ENCODE measurements at places on chromosomes 2 and 18. TPM values are rescaled to one million over a fixed set of nuclear protein-coding genes. Genes with fewer than 3 reads are reported as not detected.

DSG2 gene
- not detected for total RNA-seq

E2F6 gene
- 11.6 TPM for total RNA-seq

GPR39 gene
- not detected for total RNA-seq

RASGRP3 gene
- total RNA-seq = 26.2 TPM

KCNK3 gene
- not detected for total RNA-seq

NCK2 gene
- 47.4 TPM for total RNA-seq

MAP2 gene
- total RNA-seq = not detected

GRHL1 gene
- 1.1 TPM for total RNA-seq

OLA1 gene
- 88.5 TPM for total RNA-seq

VAMP5 gene
- total RNA-seq = 50.7 TPM

GRCh38 chr18:3448838-3449511 lies 997 bp upstream of the TGIF1 start:
- peak; percentile 92 for DNase-seq

GRCh38 chr18:78583739-78584458 lies 395.7 kb upstream of the SALL3 start:
- DNase-seq = no peak

DNA sequence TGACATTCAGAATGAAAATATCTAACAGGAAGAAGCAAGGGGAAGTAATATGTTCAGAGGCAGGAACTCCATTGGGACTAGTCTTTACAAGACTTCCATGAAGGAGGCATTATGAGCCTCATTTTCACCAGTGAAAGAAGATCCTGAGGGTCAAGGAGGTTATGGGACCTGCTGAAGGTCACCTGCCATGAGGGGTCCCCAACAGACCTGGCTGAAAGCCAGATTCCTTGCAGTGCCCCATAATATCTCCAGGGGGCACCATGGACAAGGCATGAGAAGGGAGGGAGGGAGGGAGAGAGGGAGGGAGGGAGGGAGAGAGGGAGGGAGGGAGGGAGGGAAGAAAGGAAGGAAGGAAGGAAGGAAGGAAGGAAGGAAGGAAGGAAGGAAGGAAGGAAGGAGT lies 27.9 kb downstream of the XDH start:
- no peak for DNase-seq

GRCh38 chr18:6821356-6821755 lies 91.8 kb downstream of the ARHGAP28 start:
- DNase-seq = no peak

- no peak for DNase-seq
Measured at GRCh38 chr2:7019191-7019590, 102.0 kb downstream of the RNF144A start.

- no peak for DNase-seq
Measured at GRCh38 chr2:182949572-182950189, 83.2 kb upstream of the FRZB start.

GRCh38 chr2:135590619-135591260 lies 59.5 kb downstream of the R3HDM1 start:
- no peak for DNase-seq

GRCh38 chr2:54728669-54729120 lies 5.2 kb downstream of the EML6 start:
- no peak for DNase-seq

DNA sequence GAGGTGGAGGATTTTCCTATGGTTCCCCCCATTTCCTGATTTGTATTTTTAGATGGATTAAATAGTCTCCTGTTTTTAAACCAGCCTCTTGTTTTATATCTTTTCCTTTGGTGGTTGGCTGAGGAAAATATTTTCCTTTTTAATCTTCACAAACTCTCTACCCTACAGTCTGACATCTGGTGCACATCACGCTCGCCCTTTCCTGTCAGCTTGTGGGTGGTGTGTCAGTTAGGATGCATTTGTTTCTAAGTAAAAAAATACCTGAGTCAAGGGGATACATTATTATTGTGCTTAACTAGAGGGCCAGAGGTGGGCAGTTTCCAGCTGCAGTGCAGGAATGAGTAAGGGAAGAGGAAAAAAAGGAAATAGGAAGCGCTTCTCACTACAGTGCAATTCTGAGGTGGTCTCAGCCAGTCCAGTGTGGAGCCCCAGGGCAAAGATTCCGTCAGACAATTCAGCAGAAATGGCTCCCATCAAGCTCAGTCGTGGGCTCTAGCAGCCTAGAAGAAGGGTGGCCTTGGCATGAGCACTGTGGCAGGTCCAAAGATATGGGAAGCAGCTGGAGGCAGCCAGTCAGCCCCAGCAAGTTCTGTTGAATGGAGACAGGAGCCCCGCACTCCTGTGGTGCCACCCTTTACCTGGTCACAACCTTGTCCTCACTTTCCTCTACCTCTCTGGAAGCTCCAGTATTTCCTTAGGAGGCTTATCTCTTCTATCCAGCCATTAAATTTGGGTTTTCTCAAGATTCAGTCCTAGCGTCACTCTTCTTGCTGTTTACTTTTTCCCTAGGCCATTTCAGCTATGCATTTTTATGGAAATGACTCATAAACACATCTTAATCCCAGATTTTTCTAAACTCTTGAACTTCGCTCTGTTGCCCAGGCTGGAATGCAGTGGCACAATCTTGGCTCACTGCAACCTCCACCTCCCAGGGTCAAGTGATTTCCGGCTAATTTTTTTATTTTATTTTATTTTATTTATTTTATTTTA lies 18.5 kb downstream of the SFTPB start:
- DNase-seq = no peak

DNA sequence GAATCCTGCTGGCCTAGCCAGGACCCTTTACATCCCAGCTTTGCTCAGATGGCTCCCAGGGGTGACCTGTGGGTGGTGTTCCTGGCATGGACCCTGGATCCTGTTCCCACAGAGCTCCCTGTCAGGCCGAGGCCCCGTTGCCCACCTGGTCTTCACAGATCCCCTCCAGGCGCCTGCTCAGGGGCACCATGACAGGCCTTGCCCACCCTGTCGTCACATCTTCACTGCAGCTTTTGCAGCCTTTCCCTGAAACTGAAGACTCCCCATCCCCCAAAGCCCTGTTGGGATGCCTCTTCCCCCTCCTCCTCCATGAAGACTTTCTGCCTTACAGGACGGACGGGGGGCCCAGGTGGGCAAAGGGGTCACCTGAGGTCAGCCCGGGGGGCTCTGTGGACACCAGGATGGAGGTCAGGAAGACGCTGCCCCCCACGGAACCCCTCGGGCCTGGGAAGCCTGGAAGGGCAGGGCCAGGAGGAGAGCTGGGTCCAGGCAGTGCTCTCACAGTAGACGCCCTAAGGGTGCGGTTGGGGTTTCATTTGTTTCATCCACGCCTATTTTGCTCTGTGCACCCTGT lies 13.0 kb upstream of the KIF1A start:
- DNase-seq = no peak

DNA sequence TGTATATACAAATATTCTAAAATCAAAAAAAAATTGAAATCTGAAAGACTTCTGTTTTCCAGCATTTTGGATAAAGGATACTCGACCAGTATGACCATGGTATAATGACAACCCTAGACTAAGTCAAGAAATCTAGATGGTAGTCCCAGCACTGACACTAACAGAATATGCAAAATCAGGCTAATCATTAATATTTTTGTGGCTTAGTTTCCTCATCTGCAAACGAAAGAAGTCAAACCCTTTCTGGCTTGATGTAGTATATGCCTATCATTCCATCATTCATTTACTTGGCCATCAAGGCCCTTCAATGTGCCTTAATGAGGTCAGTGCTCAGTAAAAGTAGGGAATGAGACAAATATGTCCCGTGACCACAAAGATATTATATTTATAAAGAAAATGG lies 83.5 kb downstream of the NCKAP5 start:
- no peak for DNase-seq

GRCh38 chr2:112262876-112263275 lies 8.0 kb upstream of the ZC3H8 start:
- no peak for DNase-seq

DNA sequence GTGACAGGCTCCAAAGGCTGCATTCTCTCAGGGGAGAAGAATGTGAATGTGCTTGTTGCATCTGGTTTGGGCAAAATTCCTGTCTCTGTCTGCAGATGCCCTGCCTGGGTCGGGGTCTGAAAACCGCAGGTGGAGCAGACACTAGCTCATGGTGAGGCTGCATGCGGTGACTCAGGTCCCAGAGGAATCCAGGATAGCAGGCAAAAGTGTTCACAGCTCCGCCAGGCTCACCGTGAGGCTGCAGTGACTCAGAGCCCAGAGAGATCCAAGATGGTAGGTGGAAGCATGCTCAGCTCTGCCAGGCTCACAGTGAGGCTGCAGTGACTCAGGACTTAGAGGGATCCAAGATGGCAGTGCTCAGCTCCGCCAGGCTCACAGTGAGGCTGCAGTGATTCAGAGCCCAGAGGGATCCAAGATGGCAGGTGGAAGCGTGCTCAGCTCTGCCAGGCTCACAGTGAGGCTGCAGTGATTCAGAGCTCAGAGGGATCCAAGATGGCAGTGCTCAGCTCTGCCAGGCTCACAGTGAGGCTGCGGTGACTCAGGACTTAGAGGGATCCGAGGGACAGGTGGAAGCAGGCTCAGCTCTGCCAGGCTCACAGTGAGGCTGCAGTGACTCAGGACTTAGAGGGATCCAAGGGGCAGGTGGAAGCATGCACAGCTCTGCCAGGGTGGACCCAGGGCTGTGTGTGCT lies 200.5 kb downstream of the ACKR3 start:
- no peak for DNase-seq

GRCh38 chr2:30481323-30481800 lies 34.3 kb downstream of the LCLAT1 start:
- DNase-seq = no peak

DNA sequence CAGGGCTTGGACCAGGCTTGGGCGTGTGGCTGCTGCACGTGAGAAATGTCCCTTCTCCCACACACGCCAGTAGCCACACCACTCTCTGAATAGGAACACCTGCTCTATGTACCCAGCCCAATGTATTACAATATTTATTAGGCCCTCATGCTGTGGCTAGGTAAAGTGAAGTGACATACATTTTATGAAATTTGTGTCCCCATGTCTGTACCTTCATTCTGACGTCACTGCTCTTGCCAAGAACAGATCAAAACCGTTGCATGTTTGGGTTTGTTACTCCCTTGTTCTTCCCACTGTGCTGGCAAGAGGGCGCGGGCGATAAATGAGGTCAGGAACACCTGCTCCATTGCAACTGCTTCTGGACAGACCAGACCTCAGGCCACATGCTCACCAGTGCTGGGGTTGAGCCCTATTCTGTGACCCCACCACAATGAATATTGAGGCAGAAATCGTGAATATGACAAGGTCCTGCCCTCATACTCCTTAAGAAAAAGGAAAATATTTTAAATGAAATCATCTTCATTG lies 436.4 kb upstream of the SALL3 start:
- DNase-seq = no peak

DNA sequence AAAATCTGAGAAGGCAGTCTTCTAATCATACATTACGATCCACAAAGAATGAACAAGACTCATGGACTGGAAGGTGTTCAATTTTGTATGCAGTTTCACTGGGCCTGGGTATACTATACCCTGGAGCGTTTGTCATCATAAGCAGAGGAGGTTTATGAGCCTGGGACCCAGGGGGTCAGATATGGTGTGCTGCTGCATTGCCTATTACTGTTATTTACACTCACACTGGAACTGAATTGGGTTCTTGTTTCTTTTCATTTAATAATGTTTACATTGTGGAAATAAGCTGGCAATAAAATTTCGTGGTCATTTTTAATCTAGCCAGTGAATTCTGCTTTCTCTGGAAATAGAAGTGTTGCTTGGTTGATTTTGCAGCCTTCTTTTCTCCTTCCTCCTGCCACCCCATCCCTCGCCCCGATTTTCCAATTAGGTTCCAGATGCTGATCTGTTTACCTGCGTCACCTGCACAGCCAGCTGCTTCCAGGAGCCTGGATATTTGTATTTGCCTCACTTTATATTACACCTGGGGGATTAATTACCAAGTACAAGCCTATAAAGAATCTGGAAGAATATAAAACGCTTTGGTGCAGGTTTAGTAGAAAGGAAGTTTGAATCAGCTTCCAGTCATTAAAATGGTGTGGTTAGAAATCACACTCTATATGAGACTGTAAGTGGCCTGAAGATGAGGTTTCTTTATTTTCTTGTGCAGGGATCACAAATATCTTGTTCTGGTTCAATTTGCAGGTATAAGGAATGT lies 234.4 kb downstream of the SOCS6 start:
- no peak for DNase-seq

GRCh38 chr18:55444536-55444935 lies 143.5 kb downstream of the TCF4 start:
- no peak for DNase-seq

DNA sequence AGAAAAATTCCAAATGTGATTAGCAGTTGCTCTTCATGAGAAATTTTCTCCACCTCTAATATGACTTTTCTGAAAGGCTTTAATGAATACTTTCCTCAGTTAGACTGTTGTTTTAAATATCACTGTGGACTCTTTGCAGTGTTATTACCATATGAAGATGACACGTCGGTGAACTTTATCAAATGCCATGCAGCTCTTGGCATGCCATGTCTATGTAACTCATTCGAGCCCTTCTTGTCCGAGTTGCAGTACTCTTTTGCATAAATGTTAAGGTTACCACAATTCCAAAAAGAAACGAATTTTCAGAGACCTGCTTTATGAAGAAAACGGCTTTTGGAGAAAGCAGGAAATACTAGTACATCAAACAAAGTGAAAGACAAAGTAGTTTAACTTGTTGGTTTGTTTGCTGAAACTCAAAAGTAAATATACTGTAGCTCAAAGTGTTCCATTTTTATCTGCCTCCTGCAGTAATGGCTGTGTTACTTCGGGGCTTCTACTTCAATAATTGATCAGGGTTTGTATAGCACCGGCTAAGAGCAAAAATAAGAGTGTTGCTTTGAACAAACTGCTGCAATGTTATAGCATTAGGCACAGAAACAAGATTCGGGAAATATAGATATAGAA lies 204.1 kb downstream of the ARHGAP15 start:
- no peak for DNase-seq

DNA sequence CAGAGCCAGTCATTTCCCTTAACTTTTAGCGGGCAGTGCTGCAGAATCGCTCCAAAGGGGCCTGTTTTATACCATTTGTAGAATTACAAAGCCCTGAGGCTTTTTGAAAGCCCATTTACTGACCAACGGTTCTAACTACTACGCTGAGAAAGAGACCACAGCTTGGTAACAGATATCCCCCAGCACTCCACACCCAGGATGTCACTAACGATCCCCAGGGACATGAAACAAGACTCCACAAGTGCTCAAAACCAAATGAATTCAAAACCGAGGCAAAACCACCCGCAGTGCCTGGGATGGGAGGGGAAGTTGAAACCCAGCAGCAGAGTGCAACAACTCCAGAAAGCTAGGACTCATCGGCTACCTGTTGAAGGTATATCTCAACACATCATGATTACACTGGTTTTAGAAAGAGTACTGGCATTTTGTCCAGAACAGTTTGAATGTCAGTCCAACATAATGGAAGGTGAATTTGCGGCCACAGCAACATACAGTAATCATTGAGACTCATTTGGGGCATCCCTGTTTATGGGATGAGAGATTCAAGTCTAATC lies 33.6 kb upstream of the LRP2 start:
- no peak for DNase-seq

GRCh38 chr2:43218155-43218701 lies 8.2 kb downstream of the ZFP36L2 start:
- DNase-seq = no peak

GRCh38 chr2:120466704-120467054 lies 120.7 kb downstream of the INHBB start:
- peak; percentile 15 for DNase-seq
